Daoy (cell line): ENCODE measurements at places on chromosomes 6 and 20. TPM values are rescaled to one million over a fixed set of nuclear protein-coding genes. Genes with fewer than 3 reads are reported as not detected.

- no peak for DNase-seq
These were observed 54.2 kb downstream of the TFAP2C start for GRCh38 chr20:56683077-56683865.

LY6G6D gene
- not detected in 2 replicates for total RNA-seq

DNA sequence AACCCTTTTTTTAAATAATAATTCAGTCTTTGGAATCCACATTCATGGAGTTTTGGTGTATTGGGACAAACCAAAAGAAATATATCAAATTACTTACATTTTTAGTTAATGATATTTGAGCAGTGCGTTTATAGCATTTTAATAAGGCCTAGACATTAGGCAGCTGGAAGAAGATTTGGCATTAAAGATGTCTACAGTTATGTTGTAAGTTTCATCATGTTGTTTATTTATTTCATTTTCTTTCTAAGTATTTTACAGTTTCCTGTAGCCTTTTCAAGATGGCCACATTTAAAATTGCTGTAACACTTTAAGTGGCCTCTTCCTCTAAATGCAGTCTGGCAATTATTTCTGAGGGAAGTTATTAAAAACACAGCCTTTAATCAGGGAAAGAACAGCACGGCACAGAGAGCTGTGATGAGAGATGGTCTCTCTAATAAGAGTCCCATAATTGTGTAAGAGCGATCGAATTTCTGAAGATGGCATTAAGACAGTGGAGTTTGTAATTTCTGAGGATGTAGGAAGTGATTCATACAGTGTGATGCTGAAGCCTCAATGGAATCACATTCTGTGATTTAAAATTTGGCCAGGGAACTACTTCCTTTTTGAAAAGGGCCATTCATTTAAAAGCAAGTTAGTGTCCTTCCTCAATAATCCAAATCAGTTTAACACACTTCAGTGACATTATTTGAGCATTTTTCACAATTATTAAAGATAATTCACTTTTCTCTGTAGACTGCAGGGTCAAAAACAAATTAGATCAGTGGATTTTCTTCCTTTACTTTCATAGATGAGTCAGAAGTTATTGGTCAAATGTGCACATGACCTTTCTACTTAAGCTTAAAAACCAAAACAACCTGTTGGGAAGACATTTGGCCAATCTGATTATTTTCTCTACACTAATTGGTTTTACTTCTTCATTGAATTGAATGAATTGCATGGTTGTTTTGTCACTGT, 52.4 kb upstream of the EDN3 start:
- peak; percentile 36 for DNase-seq

DNA sequence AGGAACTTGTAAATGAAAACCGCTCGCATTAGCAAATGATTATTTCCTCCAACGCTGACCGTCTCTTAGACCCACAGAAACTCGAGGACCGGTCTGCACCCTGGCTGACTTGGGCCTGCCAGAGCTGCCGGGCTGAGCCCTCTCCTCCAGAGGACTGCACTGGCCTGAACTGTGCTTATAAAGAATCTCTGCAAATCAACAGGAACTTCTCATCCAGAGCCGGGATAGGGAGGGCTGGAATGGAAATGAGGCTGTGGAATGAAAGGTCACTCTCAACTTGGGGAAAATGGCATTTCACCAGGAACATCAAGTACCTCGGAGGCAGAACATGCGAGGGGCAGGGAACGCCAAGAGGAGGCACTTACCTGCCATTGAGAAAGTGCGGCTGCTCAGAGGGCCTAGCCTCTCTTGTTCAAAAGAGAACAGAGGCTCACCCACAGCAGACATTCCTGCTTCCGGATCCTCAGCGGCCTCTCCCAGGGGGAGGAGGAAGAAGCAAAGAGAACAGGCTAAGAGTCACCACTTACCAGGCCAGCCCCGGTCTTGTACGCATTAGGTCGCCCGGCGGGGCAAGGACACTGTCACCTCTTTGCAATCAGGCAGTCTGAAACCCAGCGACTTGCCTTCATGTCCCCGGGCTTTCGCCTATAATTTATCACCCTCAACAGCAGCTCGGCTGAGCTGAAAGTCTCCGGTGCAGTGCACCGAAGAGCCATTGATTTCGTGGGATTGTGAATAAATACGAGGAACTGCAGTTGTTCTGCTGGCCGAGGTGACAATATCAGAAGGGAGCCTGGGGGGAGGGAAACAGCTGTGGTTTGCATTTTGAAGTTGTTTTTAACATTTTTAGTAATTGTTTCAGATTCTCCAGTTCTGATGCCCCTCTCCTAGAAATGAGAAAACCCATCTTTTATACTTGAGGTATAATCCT, 37.6 kb downstream of the ZMYND8 start:
- DNase-seq, result peak; percentile 70

TMEM217 gene
- 0.12 and 0.40 TPM in 2 replicates for total RNA-seq

- DNase-seq, result no peak
These were observed 27.9 kb upstream of the SPDEF start for GRCh38 chr6:34583861-34584604.

DNA sequence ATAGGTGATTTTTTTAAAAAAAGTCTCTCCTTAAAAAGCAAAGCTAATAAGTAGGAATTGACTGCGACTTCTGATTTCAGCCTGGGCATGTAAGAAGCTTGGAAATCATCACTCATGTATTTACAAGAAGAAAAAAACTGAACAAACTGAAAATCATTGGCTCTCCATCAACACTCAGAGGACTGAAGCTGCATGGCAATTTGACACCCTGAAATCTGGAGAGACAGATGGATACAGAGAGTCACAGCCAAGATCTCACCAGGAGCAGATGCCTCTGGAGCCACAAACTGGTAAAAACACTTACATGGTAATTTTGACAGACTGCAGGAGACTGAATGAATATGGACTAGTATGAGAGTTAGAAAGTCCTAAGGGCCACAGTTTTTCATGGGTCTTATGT, 191.2 kb upstream of the TCF21 start:
- DNase-seq, result no peak

DNA sequence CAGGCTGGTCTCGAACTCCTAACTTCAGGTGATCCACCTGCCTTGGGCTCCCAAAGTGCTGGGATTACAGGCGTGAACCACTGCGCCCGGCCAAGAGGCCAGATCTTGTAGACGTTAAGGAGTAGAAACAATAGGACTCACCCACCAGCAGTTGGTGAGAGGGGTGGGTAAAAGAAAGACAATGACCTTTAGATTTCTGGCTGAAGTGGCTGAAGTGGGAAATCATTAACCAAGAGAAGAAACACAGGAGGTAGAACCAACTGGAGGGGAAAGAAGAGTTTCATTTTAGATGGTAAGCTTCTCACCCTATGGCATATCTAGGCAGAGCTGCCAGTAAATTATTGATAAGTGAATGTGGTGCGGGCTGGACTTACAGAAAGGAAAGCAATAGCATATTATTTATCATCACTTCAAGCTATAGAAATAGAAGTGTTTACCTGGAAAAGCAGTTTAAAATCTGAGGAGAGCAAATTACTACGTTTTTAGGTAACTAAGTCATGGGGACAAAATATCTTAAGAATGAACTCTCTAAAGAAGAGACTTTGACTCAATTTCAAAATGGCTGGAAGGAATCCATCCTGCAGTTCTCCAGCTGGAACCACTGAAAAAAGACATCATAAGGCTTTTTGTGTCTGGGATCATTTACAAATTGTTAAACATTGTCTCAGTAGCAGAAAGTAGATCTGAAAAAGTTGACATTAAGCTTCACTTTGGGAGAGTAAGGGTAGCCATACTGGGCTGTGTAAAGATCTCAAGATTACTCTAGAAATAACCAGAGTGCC, 109.6 kb downstream of the ALDH8A1 start:
- no peak for DNase-seq

GRCh38 chr6:73341335-73341734, 12.7 kb downstream of the DPPA5 start:
- no peak for DNase-seq

DNA sequence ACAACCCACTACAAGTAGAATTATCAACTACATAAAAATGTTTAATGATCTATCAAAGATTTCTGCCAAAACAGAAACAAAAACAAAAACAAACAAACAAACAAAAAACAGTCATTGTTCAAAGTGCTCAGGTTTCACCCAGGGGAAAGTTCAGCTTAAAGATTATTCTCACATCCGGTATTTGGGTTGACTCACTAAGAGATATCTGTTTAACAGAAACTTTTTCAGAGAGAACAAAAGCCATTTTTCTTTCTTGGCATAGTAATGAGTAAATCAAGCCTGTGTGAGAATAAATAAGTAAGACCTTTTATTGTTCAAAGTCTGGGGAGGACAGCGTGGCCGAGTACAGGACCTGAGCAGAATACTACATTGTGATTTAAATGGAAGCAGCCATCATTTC, 143.6 kb downstream of the RCAN2 start:
- DNase-seq, result no peak

BPIFA1 gene
- total RNA-seq, result not detected in 2 replicates

PPP1R3G gene
- 0.18 and 0.23 TPM in 2 replicates for total RNA-seq

JPH2 gene
- total RNA-seq, result 1.5 and 2.1 TPM in 2 replicates

GRCh38 chr6:167550941-167551627, 226.2 kb downstream of the TTLL2 start:
- no peak for DNase-seq

DNA sequence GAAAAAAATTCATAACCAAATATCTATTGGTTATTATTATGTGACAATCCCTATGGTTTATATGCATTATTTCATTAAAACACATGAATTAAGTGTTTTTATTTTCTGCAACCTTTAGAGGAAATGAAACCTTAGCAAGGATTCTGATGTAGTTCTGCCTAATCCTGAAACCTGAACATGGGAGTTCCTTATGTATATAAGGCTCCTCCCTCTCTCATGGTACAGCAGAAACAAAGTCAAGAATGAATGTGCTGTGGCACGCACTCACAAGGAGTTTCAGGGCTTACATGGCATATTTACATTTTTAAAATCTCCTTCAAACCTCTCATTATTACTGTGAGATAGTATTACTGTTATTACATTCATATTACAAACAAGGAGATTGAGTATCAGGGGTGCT, 426.4 kb upstream of the CITED2 start:
- no peak for DNase-seq

GRCh38 chr6:144360401-144360800, 75.3 kb downstream of the UTRN start:
- peak; percentile 59 for DNase-seq

DNA sequence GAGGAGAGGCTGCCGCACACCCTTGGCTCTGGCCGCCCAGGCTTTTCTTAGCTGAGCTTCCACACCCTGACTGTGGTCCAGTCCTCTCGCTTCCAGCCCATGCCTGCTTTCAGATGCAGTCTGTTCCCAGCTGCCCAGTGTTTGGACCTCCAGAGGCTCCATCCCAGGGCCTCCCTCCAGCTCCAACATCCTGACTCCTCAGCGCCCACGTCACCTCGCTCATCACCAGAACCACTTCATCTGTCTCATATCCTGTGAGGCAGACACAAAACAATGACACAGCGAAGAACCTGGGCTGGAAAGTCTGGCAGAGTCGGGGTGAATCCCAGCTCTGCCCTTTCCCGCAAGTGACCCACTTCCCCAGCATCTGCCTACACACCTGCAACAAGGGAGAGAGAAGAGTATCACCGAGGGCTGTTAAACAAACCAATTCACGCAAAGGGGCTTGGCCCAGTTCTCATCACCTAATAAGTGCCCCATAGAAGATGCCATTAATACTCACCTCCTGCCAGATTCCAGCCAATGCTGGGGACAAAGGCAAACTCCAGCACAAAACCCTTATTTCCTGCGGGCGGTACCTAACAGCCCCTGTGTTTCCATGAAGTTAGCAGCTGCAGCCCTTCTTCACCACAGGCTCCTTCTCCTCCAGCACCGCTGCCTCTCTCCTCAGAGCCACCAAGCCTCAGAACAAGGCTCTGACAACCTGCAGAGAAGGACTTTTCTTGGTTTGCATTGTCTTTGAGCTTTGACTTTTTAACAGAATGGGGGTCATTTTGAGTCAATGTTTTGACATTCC, 133.4 kb upstream of the CDH4 start:
- peak; percentile 92 for DNase-seq

DNA sequence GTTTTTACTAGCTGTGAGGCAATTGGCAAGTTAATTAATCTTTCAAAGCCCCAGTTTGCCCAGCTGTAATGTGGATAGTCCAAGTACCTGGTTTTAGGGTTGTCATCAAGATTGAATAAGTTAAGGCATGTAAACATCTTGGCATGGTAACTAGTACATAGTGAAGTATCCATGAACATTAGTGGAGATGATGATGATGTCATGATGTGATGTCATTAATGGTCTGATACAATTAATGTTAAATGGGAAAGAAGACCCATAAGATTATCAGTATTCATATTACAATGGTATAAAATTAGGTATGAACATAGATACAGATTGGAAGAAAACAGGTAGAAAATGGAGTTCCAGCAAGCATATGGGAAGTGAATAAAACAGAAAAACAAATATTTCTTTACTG, 5.3 kb downstream of the EPB41L1 start:
- DNase-seq, result no peak

GRCh38 chr6:129671442-129672340, 38.3 kb downstream of the ARHGAP18 start:
- DNase-seq, result no peak

GRCh38 chr20:58511364-58511763, 3.8 kb downstream of the APCDD1L start:
- DNase-seq, result peak; percentile 78

BPIFB4 gene
- total RNA-seq, result not detected in 2 replicates

FOXS1 gene
- total RNA-seq, result 2.0 and 3.6 TPM in 2 replicates

GRCh38 chr6:159989492-159990480, 20.9 kb downstream of the IGF2R start:
- DNase-seq, result no peak

TGM3 gene
- 0.06 TPM in 1 of 2 replicates, not detected in the other for total RNA-seq

DNA sequence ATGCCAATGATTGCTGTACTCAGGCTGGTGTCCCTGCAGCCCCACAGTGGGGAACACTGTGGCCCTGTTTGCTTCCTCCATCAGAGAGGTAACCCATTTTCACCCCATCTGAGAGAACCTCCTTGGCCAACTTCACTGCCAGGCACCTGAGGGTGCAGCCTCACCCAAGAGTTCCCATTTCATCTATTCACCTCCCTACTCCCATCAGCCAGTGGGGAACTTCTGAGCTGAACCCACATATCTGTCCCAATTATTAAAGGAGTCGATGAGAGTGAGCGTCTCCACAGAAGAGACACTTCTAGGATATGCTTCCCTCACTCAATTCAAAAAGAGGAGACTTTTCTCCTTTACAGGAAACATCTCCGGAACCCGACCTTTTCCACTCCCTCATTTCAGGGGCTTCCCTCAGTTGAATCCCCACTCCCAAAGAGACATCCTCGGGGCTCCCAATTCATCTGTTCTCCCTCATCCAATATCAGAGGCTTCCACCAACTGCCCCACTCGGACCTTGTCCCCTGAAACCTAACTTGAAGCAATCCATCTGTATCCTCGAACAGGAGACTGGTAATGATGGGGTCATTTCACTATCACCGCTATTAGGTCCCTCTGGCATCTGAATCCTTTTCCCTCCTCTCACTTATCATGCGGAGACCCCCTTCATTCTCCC, 988 bp downstream of the UBE2V1 start:
- no peak for DNase-seq

PACSIN1 gene
- not detected in 2 replicates for total RNA-seq

KHDC1L gene
- total RNA-seq, result 0.83 TPM in 1 of 2 replicates, not detected in the other

GRCh38 chr6:153056308-153056707, 53.8 kb upstream of the MTRF1L start:
- DNase-seq, result no peak

DNA sequence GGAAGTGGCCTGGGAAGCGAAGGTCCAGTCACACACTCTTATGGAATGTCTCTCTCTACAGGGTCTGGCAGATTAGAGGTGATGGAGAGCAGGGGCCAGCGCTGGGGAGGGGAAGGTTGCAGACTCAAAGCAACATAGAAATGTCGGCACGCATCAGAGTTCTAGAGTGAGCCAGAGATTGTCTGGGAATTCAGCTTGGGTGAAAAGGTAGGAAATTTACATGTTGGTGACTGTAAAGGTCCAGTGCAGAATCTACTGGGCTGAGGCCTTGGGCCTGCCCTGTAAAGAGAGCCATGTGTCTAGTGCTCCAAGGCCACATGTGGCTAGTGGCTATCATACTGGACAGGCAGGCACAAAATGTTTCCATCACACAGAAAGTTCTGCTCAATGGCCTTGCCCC, 80.8 kb downstream of the FOXA2 start:
- DNase-seq, result no peak
